ENCODE measurements at places on chromosomes 3 and 15.

DNA sequence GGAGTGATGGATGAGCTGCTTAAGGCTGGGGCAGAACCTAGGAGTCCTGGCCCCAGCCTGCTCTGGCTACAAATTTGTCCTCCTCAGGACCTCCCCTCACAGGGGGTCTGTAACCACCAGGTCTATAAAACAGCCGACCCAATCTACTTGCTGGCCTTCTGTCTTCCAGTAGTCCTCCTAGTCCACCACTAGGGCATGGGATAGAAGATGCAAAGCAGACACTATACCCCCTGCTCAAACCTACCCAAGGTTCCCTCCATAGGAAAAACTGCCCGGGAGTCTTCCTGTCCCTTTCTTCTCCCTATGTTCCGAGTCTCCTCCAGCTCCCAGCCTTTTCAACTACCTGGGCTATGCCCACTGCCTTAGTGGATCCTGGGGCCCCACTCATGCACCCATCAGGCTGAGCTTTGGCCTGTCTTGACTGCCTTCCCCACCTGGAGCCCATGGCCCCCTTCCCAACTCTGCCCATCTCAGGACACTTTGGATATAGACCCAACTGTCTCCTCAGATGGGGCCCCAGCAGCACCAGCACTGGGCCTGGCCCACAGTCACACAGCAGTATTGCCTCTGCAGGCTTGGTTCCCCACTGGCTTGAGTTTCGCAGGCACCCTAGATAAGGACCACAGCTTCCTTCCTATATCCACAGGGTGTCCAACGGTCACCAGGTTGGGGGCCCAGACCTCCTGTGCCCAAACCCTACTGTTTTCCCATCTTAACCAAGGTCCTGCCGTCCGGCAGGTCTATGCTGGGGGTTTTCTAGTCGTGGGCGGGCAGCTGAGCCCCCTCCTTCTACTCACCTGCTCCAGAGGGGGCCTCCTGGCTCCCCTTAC lies 1.1 kb downstream of the HYAL3 start:
- no peak for DNase-seq

GRCh38 chr3:25144430-25144829 lies 283.6 kb upstream of the RARB start:
- DNase-seq: no peak

GRCh38 chr3:64188810-64189560 lies 36.3 kb downstream of the PRICKLE2 start:
- no peak for DNase-seq

DNA sequence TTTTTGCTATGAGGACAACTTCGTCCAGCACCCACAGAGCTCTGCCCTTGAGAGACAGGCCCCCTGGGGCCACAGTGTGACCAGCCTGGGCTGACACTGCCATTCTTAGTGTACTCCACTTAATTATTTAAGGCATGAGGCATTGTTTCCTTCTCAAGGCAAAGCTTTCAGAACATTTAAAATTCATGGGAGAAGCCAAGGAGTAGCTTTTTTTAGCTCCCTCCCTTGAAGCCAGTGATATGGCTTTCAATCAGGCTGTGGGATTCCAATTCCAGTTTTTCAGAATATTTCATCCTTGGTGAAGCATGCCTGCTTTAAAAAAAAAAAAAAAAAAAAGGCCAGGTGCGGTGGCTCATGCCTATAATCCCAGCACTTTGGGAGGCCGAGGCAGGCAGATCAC lies 21.3 kb downstream of the HOMER2 start:
- no peak for DNase-seq

Data from CD4-positive, alpha-beta memory T cell (primary cell).